ENCODE measurements at places on chromosomes 5 and 9.
A peak's percentile ranks its signal among the peaks of the same experiment; 100 is the strongest.

GRCh38 chr5:154491941-154492340, 13.9 kb upstream of the HAND1 start:
- no peak for DNase-seq

- DNase-seq, result no peak
Observed at GRCh38 chr9:132892400-132892799, 13.7 kb downstream of the SPACA9 start.

- DNase-seq, result no peak
Observed at GRCh38 chr9:19922476-19923118, 133.8 kb upstream of the SLC24A2 start.

- DNase-seq, result no peak
Observed at GRCh38 chr5:125979636-125980035, 443.6 kb upstream of the GRAMD2B start.

GRCh38 chr5:108739906-108740305, 7.8 kb upstream of the FER start:
- DNase-seq, result no peak

DNA sequence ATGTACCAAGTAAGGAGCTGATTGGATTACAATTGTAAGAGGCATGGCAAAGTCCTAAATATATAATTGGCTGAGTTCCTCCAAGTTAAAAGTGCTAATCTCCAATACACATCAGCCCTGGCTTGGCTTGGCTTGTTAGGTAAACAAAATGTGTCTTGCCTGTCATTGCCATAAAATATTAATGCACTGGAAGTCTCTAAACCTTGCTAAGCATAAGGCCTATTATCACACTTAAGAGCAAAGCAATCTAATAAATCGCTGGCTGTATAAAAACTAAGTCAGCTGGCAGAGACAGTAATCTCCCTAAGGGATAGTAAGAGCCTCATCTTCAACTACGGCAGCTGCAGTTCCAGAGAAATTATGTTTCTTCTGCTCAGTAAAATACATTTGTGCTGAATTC, 418.6 kb upstream of the GRAMD2B start:
- no peak for DNase-seq

DNA sequence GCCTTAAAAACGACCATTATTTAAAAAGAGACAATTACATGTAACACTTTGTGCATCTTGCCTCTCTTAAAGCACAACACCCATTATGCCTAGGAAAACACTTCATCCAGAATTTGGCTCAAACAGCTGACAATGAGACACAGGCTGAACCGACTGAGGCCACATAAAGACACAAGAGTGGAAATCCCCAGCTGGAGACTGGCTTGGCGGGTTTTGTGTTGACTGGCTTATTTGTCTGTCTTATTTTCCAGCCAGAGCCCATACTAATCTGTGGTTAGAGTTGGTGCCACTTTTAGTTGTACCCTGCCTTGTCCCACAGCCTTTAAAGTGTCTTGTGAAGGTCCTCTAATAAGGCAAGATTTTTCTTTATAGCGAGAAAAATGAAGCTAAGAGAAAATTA, 21.2 kb downstream of the TRIM14 start:
- DNase-seq, result peak; percentile 31

DNA sequence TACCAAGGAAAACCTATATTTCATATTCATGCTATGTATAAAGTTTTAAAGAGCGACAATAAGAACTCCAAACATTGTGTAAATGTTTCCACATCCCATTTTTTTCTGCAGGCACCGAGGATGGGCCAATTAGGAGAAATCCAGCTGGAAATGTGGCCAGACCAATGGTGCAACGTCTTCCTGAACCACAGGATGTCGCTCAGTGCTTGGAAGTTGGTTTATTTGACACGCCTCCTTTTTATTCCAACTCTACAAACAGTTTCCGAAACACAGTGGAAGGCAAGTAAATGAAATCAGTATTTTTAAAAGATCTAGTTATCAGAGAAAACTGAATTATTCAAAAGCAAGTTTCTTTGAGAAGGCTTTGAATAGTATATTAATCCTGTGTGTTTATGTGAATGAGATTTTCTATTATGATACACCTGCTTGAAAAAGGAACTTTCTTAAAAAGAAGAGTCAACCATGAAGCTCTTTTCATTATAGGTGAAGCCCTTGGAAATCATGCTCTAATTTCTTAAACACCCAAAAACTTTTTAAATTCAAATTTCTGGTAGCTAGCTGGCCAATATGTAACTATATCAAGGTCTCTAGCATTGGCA, 9.1 kb downstream of the TYRP1 start:
- DNase-seq, result no peak

- DNase-seq, result no peak
Observed at GRCh38 chr9:14346231-14346791, 32.4 kb upstream of the NFIB start.

DNA sequence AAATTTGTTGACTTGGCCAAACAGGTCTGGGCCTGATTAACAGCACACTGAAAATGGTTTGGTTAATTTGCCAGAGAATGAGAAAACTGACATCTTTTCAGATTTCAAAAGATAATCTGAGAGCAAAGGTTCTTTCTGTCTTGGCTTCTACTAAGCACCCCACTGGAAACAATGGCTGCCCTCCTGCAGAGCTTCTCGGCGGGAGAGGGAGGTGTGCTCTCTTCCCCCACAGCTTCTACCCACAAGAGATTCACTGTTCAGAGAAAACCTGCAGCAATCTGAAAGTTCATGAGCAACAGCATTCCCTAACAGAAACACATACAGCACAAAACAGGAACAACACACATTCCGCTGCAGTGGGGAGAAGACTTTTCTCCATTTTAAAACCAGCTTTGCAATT, 3.0 kb downstream of the DNAH5 start:
- no peak for DNase-seq

DNA sequence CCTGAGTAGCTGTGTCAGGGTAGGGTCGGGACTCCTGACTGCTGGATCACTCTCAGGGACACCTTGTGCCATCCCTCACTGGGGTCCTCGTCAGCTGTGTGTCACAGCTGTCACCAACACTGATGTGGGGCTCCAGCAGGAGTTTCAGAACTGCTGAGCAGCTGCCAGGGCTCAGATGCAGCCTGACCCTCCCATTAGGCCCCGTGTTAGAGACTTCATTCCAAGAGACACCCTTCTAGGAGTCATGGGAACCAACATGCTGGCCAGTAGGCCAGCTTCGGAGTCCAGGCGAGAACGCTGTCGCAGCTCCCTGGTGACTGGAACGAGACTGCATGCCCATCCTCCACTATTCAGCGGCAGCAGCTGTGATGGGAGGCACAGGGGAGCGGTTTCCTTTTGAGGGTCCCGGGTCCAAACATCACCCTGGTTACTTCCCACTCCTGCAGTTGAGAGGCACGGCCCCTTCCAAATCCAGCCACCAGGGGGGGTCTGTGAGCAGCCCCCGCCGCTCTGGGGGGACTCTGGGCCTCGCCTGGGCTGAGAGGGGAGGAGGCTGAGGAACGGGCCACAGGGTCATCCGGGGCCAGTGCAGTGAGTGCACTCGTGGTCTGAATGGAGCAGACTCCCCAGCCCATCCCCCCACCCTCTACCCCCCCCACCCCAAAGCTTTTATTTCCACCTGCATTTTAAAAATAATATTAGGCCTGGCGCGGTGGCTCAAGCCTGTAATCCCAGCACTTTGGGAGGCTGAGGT, 12.6 kb upstream of the TCF7 start:
- DNase-seq, result no peak

GRCh38 chr5:59390074-59390659, 503.4 kb downstream of the PDE4D start:
- no peak for DNase-seq

GRCh38 chr5:126354012-126354857, 69.0 kb upstream of the GRAMD2B start:
- DNase-seq, result peak; percentile 73

Measured in epithelial cell of prostate (primary cell).